ENCODE measurements at places on chromosomes 3 and 15. TPM values are rescaled to one million over a fixed set of nuclear protein-coding genes. Genes with fewer than 3 reads are reported as not detected.

- DNase-seq = no peak
Measured at GRCh38 chr15:50328116-50328515, 26.9 kb downstream of the GABPB1 start.

DNA sequence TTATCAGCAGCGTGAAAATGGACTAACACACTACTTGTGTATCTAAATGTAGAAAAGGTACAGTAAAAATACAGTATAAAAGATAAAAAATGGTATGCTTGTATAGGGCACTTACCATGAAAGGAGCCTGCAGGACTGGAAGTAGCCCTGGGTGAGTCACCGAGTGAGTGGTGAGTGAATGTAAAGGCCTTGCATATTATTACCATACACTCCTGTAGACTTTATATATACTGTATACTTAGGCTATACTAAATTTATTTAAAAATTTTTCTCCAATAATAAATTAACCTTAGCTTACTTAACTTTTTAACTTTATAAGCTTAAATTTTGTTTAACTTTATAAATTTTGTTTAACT, 67.2 kb upstream of the TSPAN3 start:
- DNase-seq = peak; percentile 42

The FETUB gene
- total RNA-seq = 0.07 TPM

DNA sequence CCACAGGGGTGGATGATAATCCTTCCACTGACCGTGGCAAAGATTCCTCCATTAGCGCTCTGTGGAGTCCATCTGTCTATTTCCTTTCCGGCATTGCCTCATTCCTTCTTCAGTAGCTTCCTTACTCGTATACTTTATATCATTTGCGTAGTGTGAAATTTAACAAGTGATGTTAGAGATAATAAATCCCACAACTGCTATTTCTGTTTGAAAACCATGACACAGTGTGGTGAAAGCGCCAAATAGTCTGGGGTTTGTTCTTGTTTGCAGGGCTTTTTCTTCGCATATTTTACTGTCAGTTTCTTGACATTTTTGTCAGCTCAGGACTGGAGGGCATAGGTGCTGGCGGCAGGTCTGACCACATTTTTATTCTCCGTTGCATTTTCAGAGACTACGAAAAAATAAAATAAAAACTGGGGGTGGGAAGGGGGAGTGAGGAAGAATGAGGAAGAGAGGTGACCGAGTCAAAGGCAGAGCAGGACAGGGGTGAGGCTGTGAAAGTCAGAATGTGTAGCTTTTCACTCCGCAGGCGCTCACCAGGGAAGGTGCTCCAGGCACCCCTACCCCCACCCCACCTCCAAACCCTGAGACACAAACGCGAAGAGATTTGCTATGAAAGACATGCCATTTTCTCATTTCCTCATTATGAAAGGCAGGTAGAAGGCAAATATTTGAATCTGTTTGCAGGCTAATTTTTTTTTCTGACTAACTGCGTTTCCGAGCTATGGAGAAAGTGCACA, 965.0 kb downstream of the MCTP2 start:
- DNase-seq = peak; percentile 31

DNA sequence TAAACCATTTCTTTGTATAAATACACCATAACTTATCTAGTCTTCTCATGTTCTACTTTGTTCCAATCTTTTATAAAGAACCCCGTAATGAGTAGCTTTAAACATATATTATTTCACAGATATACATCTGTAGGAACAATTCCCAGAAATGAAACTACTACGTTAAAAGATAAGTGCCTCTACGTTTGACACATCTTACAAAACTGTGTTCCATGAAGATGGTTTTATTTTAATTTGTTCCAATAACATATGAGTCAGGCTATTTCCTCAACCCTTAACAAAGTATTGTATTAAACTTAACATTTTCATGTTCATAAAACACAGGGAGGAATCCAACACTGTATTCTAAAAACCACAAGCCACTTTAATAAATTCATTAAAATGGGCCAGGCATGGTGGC, 52.9 kb downstream of the TRPM7 start:
- DNase-seq = no peak

DNA sequence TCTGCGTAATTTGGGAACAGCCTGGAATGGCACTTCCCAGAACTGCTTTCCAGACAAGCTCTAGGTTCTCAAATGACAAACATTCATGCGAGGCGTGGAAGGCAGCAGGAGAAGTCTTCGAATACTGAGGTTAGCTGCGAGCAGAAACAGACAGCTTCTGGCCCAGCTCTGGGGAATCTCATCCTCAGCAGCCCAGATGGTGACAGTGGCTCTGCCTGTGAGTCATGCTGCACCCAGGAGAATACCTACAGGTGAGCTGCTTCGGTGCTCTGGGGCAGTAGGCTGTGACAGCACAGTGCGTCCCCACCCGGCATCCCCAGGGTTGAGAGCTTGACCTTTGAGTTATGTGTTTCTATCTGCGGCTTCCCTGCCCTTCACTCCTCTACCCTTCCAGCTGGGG, 258.6 kb downstream of the KLF13 start:
- DNase-seq = no peak

- no peak for DNase-seq
Measured at GRCh38 chr3:153749070-153749610, 372.1 kb upstream of the ARHGEF26 start.

DNA sequence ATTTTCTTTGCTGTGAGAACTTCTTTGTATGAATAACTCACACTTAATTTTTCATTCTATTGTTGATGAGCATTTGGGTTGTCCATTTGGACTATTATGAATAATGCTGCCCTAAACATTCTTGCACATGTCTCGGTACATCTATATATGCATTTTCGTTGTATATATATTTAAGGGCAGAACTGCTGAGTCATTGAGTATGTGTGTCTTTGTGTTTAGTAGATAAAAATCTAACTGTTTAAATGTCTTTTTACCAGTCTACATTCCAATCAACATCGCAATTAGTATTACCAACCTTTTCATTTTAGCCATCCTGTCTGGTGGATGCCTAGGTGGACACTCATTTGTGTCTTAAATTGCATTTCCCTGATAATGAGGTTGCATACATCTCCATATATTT, 144.4 kb downstream of the UACA start:
- DNase-seq = no peak

- no peak for DNase-seq
Measured at GRCh38 chr3:143309705-143310104, 190.1 kb downstream of the CHST2 start.

DNA sequence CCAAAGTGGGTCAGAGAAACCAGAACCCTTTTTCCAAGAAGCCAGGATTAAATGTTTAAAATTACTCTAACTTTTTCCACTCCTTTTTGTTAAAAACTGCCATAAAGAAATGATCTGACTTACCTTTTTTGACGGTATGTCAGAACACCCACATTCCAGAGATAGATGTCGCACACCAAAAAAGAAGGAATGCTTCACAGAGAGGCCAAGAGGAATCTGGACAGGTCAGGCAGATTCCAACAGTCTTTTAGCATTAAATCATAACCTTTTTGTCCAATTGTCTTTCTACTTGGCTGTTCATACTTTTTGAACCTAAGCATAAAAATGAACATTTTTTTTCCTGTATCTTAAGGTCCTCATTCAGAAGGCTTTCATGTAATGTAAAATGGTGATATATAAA, 846.9 kb downstream of the NSUN3 start:
- DNase-seq = no peak

The SELENOK gene
- 40.4 TPM for total RNA-seq

The ABHD6 gene
- 8.5 TPM for total RNA-seq

GRCh38 chr3:171169866-171170265, 143.3 kb upstream of the SLC2A2 start:
- DNase-seq = no peak

The ARIH2 gene
- 72.3 TPM for total RNA-seq

The SCAANT1 gene
- not detected for total RNA-seq

DNA sequence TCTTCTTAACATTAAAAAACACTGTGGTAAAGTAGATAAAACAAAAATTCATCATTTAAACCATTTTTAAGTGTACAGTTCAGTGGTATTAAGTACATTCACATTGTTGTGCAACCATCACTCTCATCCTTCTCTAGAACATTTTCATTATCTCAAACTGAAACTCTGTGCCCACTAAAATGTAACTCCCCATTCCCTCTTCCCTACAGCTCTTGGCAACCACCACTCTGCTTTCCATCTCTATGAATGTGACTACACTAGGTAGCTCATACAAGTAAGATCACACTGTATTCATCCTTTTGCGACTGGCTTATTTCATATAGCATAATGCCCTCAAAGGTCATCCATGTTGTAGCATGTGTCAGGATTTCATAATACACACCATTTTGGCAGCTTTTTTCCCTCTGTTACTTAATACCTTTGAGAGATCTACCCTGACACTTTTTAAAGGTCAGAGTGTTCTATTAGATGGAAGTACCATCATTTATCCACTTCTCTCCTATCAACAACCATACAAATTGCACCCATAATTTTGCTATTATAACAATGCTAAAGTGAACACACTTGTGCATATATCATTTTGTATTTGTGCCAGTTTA, 42.9 kb upstream of the FRMD4B start:
- no peak for DNase-seq

The HYKK gene
- total RNA-seq = 1.7 TPM

DNA sequence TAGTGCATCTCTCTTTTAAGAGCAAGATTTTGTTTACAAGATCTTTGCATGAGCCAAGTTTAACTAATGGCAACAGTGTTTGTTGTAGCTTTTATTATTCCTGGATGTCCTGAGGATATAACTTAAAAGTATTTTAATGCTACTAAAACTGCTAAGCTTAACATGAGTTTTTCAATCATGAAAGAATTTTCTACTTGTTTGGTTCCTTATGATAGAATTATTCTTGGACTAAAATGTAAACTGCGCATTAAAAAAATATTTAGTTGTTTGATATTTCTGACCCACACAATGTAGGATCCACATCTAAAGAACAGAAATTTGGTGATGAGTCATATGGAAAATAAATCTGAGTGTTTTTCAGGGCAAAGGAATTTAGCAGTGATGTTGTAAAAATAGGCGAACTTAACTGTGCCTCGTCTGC, 70.8 kb downstream of the RAP2B start:
- peak; percentile 44 for DNase-seq

DNA sequence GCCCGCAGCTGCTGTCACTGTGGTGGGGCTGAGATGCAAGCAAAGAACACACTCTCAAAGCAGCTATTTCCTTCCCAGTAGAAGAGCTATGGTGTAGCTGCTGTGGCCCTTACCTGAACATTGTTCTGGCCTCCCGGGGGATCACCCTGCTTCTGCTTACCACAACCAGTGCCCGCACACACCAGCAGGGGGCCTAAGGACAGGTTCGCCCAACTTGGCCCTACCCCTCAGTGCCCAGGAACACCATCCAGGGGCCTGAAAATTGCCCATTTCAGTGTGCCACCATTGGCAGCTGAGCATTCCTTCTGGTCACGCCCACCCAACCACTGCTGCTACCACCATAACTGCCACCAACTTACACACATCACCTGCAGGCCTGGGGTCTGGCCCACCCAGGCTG, 113.0 kb downstream of the TP63 start:
- no peak for DNase-seq

- no peak for DNase-seq
Measured at GRCh38 chr15:43220991-43221403, at the start of gene EPB42. Gene EPB42 (minus strand): TSS chr15:43221018. CDS start chr15:43220825, 193 bp downstream.

The METTL6 gene
- 18.1 TPM for total RNA-seq

The VIPR1 gene
- total RNA-seq = 3.2 TPM

DNA sequence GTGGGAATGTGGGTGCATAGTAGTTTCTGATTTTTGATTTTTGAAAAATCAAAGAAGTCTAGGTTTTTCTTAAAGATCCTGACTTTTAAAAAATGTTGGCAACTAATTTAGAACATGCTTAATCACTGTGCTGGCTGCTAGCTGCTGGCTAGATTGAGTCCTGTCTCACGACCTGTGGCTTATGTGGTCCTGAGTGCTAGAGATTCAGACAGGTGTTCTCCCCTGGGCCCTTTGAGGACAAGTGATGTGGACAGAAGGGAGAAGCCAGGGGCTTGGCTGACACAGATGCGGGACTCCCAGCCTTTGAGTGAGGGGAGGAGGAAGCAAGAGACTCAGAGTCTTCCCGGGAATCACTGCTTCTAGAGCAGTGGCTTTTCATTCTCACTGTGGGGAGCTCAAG, 47.5 kb downstream of the CORO2B start:
- DNase-seq = no peak

- no peak for DNase-seq
Measured at GRCh38 chr3:147799601-147800000, 390.4 kb downstream of the ZIC1 start.

The C2CD4A gene
- total RNA-seq = not detected

- no peak for DNase-seq
Measured at GRCh38 chr15:45140557-45141250, 10.9 kb downstream of the DUOX1 start.

The CCR1 gene
- total RNA-seq = not detected

The UBL7 gene
- total RNA-seq = 55.1 TPM

- DNase-seq = no peak
Measured at GRCh38 chr3:2096216-2096615, 2.5 kb upstream of the CNTN4 start.

GRCh38 chr3:9172851-9173321, 76.6 kb downstream of the SRGAP3 start:
- DNase-seq = peak; percentile 51

The CD200 gene
- 0.11 TPM for total RNA-seq

- DNase-seq = no peak
Measured at GRCh38 chr15:42315521-42315920, 42.3 kb upstream of the TMEM87A start.

- no peak for DNase-seq
Measured at GRCh38 chr3:37949866-37950265, 40.7 kb upstream of the VILL start.

GRCh38 chr15:78906316-78906620, 33.6 kb downstream of the MORF4L1 start:
- DNase-seq = no peak

The NOP10 gene
- total RNA-seq = 352 TPM

DNA sequence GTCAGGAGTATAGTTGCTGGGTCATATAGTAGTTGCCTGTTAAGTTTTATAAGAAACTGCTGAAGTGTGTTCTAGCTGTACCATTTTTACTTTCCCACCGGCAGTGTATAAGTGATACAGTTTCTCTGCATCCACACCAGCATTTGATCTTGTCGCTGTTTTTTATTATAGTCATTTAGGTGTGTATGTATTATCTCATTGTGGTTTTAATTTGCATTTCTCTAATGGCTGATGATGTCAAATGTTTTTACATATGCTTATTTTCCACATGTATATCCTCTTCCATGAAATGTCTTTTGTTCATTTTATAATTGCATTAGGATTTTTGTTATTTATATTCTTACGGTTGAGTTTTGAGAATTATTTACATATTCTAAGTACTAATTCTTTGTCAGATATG, 254.3 kb downstream of the CLSTN2 start:
- DNase-seq = no peak

The GP5 gene
- not detected for total RNA-seq

The RFTN1 gene
- 29.3 TPM for total RNA-seq

- no peak for DNase-seq
Measured at GRCh38 chr15:66287461-66288057, 5.8 kb upstream of the DIS3L start.

Measured in foreskin keratinocyte (primary cell).